NCI-H82 (cell line): ENCODE measurements at places on chromosomes 13 and 19.

GRCh38 chr19:33285441-33285927 is 16.9 kb downstream of the CEBPA start:
- no peak for DNase-seq

DNA sequence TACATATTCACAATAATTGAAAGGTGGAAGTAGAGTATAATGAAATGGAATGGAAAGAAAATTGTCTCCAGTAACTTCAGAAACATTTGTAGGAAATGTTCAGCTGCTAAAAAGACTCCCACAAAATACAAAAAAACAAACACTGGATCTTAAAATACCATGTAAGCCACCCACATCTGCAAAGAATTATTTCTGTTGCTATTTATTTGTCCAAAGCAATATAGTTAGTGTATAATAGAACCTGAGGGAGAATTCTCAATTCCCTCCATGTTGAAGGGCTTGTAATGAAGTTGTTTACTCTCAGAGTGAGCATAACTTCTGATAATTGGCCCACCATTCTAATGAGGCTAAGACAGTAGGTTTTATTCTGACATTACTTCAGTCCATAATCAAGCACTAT is 37.4 kb upstream of the KLF12 start:
- DNase-seq, result no peak

GRCh38 chr13:91323349-91323748 is 24.1 kb upstream of the MIR17HG start:
- no peak for DNase-seq

DNA sequence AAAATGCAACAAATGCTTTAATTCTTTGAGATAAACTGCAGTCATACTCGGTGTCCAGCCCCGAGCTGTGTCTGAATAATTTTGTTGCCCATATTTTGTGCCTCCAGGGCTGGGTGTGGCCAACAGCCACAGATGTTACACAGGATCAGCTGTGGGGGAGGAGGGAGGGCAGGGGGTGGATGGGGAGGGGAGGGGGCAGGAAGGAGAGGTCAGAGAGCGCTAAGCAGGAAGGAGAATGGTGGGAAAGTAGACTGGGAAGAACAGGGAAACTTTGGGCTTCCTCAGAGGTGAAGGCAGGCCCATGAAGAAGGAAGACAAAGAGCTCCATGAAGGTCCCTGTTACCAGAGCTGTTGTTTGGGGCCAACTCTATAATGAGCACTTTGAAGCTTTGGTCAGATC is 295.8 kb downstream of the COG6 start:
- peak; percentile 26 for DNase-seq

- DNase-seq, result no peak
These were observed 17.8 kb downstream of the GATAD2A start for GRCh38 chr19:19423322-19423721.

DNA sequence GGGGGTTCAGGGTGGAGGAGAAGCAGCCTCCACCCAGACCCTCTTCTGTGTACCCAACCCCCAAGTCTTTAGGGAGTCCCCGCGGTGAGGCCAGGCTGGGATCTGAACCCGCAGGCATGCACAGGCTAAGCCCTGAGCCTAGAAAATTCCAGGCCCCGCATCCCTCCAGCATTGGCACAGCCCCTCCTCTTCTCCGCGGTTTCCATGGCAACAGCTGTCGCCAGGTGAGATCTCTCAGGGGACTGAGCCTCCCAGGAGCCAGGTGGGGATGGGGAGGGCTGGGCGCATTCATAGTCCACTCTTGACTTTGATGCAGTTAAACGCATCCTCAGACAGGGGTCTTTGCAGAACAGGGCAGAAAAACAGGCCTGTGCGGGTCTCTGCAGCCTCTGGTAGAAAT is 48.3 kb upstream of the USP29 start:
- DNase-seq, result no peak

DNA sequence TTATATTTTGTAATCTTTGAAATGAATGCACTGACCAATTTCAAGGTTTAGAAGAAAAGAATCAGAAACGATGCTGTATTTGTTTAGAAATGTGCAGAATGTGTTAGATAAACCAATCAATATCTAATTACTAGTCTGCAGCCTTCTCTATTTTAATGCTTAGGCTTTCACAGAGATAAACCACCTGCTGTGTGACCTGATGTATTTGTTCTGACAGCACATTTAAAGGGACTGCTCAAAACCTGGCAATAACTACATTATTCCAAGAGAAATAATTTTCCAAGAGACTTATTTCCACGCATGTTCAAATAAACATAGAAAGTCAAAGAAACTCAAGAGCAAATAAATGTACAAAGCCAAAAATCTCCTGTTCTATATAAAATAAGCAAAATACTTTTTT is 641.6 kb upstream of the PCDH20 start:
- no peak for DNase-seq

GRCh38 chr13:106786006-106786563 is 218.1 kb upstream of the ARGLU1 start:
- no peak for DNase-seq
